ENCODE measurements at places on chromosomes 5 and 9.

- DNase-seq, result no peak
These were observed 12.2 kb upstream of the PTCH1 start for GRCh38 chr9:95528908-95529502.

DNA sequence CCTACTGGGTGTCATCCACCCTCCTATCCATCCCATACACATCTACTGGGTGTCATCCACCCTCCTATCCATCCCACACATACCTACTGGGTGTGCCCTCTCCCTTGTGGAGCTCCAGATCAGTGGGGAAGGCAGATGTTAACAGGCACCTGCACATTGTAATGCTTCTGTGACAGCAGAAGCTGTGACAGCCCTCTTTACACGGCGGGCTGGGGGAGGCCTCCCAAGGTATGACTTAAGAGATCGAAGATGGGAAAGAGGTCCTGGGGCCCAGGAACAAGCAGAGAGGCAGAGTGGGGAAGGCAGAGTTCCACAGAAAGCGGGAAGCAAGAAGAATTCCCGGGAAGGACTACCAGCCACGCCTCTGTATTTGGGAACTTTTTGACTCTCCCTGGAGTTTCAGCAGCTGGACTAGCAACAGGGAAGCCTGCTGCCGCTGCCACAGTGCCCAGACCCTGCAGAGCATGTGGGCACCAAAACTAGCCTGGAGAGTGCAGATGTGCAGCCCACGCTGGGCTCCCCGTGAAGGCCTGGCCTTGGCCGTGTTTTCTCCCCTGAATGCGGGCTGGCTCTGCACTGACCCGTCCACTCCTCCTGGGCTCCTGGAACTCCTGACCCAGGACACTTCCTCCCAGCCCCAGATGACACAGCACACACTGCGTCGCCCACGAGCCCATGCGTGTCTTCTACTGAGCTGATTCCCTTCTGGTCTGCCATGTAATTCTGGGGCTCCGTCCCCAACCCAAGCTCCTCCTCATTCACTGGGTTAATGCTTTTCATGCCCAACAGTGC is 9.3 kb downstream of the TOR1A start:
- DNase-seq, result no peak

GRCh38 chr5:90563108-90563507 is 4.5 kb downstream of the ADGRV1 start:
- DNase-seq, result no peak

GRCh38 chr9:96453625-96454024 is 3.7 kb downstream of the HABP4 start:
- DNase-seq, result no peak

- DNase-seq, result no peak
These were observed 30.5 kb downstream of the JAKMIP2 start for GRCh38 chr5:147752033-147752432.

All from AG04449 (cell line).